Kidney tubule cell (primary cell): ENCODE measurements at places on chromosomes 2 and 18.
A peak's percentile ranks its signal among the peaks of the same experiment; 100 is the strongest.

DNA sequence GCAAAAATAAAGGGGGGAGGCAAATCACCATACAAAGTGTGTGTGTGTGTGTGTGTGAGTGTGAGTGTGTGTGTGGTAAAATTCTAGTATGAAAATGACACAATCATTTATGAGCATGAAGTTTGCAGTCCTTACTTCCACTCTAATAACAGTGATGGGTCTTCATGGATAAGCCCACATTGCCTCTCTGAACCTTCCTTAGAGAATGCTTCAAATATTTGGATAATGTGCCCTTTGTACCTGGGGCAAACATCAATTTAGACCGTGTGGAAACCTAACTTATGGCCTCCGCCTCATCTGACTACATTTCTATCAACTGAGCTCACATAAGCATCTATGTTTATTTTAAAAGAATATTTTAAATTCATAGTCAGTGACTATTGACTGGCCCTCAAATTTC lies 3.7 kb downstream of the SCN9A start:
- DNase-seq, result no peak

GRCh38 chr18:49835405-49835804 lies 22.1 kb upstream of the ACAA2 start:
- DNase-seq, result no peak

- no peak for DNase-seq
These were observed 40.6 kb upstream of the TFPI start for GRCh38 chr2:187594801-187595200.

- DNase-seq, result peak; percentile 46
These were observed 10.5 kb downstream of the CCDC88A start for GRCh38 chr2:55408918-55409868.

DNA sequence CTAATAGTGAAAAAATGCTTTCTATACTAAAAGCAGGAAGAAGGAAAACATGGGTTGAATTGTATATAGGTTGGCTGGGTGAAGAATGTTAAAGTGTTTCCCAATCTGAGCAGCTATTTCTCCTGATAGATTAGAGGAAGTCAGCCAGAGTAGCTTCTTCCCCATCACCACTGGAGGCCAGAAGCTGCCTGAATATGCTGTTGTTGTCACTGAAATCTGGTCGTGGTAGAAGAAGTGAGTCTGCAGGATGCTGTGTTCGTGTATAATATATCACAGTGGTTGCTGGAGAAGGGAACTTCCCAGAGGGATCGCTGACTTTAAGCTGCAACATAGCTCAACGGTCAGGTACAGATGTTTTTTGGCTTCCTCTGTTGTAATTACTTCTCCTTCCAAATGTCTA lies 247.5 kb upstream of the LRATD1 start:
- peak; percentile 17 for DNase-seq

- no peak for DNase-seq
These were observed 186.4 kb downstream of the RNF152 start for GRCh38 chr18:61706276-61706915.

GRCh38 chr2:32931945-32932709 lies 14.6 kb upstream of the LTBP1 start:
- no peak for DNase-seq

DNA sequence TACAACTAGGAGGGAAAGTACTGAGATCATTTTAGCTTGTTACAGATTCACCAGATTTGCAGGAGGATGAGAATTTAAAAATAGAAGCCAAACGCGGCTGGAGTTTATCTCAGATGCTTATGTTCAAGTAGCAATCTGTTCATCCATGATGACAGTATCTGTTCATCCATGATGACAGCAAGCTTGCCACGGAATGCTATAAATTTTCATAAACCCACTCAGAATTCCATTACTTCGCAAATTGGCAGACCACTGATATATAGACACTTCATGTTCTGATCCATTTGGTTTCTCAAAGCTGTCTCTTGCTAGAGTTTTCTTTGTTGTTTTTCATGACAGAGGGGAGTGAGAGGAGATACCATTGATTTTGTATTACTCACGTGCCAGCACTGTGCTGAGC lies 84.2 kb downstream of the GAREM1 start:
- peak; percentile 14 for DNase-seq

- DNase-seq, result peak; percentile 58
These were observed 29.8 kb upstream of the TAF1B start for GRCh38 chr2:9813312-9814128.

DNA sequence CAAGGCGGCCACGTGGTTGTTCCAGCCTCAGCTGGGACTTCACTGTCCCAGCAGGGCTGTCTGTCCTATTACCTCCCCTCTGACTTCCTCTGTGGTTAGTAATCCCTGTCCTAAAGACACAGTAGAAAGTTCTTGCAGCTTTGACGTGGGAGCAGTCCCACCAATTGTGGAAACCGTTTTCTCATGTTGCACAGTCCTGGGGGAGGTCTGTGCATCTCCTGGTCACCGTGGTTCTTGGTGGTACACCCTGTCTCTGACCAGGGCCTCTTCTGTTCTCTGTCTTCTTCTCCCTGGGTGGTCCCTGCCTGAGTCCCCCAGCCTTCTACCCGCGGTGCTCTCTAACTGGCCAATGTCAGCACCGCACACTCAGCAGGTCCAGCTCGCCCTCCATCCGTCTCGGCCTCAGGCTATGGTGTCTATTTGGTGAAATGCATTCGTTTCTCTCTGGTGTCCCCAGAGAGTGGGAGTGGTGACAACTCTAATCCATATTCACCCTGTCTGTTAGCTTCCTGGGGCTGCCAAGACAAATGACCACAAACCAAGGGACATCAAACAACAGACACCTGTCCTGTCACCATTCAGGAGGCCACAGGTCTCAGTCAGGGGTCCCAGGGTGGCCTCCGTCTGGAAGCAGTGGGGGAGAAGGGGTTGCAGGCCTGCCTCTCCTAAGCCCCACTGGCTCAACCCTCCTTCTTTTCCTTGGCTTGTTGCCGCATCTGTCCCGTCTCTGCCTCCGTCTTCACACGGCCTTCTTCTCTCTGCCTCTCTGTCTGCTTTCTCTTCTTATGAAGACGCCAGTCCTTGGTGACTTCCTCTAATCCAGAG lies 99.8 kb downstream of the SH3BP4 start:
- DNase-seq, result no peak

DNA sequence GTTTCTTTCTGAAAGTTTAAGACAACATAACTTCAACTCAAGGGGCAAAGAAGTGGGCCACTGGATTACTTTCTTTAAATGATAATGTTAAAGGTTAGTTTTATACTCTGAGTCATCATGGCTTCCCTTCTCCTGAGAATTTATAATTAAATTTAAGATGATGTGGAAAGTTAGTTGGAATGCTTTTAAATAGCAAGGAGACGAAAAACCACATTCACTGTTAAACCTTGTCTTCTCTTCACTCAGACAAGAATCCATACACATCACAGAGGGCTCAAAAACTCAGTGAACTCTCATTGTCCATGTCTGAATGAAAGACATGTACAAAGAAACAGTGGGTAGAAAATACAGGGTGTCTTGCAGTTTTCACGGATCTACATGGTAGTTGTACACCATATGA lies 65.6 kb downstream of the COL5A2 start:
- DNase-seq, result no peak

DNA sequence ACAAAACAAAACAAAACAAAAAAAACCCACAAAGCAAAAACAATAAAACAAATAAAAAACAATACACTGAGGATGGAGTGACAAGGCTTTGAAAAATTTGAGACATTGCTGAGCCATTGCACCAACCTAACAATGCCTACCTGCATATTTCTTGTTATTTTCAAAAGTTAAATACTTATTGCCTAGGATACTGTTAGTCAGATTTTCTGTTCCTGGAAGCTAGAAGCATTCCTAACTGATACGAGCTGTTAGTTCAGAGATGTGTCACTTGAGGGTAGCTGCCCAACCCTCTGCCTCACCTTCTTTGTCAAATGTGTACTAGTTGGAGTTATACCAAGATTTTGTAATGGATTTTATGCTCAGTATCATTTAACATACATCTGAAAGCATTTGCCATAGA lies 187.2 kb downstream of the TXNL1 start:
- peak; percentile 65 for DNase-seq

DNA sequence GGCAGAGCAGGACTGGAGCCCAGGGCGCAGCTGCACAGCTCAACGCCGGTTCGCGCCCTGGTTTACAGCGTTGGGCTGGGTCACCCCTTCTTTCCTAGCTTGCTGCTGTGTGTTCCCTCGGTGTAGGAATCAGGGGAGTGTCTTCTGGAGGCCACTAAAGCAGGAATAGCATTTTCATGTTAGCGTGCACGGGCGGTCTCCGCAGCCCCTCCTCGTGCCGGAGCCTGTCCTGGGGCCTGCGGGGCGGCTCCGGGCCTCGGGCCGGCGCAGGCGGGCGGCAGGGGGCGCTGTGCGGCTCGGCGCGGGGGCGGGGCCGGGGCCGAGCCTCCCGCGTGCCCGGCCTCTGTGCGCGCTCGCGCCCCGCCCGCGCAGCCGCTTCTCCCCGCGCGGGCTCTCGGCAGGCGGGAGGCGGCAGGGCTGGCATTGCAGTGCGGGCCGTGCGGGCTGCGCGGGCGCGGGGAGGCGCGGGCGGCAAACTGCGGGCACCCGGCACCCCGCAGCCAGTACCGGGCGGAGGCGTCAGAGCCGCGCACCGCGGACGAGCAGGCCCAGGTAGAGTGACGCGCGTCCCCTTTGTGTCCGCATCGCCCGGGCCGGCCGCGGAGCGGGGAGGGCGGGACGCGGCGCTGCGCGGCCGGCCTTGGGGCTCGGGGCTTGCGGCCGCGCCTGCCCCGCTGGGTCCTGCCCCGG lies at the start of gene RNF144A:
Gene RNF144A (plus strand): TSS at position 342 of the 690 bp plus-strand sequence. CDS start 79,515 bp downstream, outside the sequence.
- peak; percentile 72 for DNase-seq
